GOT3 (cell line): ENCODE measurements at places on chromosomes 7 and 10.

- no peak for DNase-seq
Measured at GRCh38 chr7:99140813-99141212, 3.1 kb downstream of the SMURF1 start.

DNA sequence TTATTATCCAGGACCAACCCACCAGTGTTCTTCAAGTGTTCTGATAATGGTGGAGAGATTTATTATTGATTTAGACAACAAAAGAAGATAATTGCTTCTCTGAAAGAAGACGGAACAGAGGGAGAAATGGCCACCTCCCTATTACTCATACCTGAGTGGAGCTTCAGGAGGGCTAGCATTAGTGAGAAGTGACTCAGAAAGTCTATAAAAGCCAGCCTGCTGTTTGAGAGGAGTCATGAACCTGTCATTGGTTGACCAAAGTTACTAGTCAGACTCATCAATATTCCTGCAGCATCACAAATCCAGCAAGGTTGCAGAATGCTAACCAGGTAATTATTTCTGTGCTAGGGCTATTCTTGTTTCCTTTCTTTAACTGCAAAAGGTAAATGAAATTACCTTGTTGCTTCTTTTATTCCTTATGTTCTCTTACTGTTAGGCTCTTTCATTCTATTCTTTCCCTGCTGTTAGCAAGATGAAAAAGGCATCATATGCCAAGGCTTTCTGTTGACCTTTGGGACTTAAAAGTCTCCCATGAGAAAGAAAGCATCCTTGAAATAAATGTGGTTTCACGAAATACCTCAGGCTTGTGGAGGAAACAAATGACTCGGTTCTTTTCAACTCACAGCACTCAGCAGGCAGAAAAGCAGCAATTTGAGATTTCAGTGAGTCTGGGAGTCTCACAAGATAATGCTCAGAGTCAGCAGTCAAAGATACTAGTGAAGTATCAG, 256.4 kb upstream of the PHYHIPL start:
- DNase-seq: no peak

DNA sequence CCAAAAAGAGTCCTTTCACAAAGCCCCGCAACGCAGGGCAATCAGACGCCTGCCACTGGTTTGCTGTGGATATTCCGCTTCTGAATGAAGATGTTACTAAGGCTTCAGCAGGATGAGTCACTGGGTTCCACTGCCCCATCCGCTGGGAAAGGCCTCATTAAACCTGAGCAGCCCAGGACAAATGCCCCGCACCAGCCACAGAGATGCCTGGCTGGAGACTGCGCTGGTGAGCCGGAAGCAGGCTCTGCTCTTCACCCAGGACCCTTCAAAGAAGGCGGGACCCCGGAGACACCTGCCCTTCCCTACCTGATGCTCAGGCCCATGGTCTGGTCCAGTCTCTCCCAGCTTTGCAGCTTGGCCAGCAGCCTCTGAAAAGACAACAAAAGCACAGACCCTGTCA, 19.8 kb downstream of the MAD1L1 start:
- DNase-seq: no peak

DNA sequence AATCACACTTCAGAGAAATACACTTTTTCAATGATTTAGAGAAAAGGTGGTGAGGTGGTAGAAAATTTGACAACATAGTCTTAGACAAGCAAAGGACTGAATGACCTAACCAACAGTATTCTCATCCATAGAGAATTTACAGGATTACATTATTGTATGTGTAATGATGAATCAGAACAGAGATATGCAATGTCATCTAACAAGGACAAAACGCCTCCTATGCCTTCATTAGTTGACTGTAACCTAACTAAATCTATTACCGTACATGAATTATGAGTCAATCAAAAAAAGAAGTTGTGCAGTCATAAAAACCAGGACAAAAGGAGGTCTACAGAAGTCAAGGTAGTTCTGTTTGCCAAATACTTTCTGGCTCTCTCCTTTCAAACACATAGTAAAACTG, 66.5 kb downstream of the RAB11FIP2 start:
- DNase-seq: no peak

DNA sequence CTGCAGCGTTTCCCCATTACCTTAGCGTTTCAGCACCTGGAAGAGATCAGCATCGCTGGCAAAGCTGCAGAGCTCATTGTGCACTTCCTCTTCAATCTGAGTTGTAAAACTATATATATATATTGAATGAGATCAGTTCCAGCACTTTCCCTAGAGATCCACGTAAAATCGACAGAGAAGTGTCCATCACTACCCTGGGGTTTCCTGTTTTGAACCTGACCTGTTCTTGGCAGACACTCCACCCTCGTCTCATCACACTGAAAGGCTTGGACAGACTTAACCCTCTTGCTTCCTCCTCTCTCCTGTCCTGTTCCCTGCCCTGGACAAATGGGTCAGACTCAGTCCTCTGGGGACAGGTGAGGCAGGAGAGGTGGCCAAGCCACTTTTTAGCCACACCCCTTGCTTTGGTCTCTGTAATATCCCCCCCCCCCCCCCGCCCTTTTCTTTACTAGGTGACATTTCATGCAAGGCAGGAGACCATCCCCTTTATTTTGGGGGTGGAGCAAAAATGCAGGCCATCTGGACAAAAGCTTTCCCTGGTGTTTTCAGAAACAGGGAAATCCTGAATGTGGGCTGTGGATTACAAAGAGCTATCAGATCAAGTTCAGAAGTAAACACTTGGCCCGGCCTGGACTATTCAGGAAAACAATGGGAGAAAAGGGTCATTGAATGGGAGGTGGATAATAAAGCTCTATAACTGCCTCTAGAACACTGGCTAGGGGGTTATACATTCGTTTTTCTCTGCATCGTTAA, 83.7 kb upstream of the KDM7A start:
- no peak for DNase-seq

DNA sequence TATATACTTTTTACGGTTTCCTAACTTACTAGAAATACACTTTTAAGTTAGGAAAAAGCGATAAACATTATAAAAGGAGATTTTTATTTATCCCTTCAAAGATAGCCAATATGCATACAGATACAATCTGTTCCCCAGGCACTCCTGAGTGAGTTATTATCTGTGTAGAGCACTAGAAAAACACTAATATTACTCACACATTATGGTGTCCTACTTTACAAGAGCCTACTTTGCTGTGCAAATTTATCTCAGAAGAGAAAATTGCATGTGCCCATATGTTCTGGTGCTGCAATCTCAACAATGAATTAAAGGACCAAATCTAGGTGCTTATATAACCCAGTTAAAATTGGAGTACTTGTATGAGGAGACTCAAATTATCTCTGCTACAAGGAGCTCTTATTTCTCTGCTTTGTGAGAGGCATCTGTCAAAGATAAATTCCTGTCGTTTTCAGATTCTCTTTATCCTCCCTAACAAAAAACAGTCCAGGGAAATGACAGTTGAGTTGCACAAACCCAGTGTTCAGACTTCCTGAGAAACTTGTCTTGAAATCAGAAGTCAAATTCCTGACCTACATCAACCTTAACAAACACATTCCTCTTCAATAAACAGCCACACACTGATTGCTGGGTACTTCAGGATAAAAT, 28.9 kb downstream of the CPA1 start:
- DNase-seq: no peak

GRCh38 chr7:75809396-75809795, 4.2 kb downstream of the CCL24 start:
- no peak for DNase-seq

DNA sequence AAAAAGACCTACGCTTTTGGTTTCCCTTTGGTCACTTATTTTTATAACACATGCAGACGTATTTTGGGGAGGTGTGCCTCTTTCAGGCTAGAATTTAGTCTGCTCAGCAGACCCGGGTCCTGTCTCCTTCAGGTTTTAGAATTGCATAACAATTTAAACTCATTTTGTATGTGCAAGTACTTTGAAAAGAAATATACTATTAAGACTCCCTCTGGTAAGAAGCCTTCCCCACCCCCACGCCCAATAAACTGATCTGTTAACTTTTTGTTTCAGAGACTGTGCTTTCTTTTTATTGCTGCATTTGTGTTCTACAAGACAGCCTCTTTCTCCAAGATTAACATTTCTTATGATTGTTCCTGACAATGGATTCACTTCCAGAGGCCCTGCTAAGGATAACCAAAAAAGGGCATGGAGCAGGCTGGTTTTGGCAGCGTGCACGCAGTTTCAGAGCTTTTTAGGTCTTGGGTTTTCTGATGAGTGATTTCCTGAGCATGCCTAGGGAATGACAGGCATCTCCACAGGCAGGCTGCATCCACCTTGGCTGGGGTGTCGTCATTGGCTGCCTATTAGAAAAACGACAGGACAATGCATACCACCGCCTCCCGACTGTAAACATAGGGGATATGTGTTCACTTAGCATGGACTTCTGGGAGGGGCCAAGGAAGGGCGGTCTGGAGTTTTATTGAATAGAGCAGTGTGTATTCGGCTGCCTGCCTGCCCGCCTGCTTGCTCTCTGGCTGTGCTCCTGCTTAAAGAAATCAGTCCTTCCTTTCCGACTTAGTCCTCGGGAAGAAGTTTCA, at the start of gene CALD1:
Gene CALD1 (plus strand): TSS at position 694 of the 800 bp plus-strand sequence. CDS start 88,100 bp downstream, outside the sequence.
- peak; percentile 76 for DNase-seq

GRCh38 chr10:67629461-67629971, 66.5 kb downstream of the CTNNA3 start:
- DNase-seq: no peak

DNA sequence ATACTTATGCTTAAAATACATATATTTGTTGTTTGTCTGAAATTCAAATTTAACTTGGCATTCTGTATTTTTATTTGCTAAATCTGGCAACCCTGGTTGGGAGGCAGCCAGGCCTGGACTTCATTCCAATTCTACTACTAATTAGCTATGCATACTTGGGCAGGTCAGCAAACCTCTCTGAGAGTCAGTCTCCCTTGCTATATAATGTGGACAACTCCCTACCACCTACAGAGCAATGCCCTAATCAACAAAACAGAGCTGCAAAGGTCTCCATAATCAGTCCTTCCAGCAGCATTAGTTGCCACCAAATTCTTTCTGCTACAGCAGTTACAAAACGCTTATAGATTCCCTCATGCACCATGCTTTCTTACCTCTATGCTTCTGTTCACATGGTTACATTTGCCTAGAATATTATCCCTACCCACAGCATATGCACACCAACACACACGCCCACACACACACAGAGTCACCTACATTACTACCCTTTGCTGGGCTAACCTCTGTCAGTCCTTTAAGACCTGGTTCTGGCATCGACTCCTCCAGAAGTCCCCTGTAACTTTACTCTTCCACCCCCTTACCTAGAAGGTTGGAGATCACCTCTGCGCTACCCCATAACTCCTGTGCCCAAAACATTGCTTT, 188.7 kb downstream of the FGFR2 start:
- DNase-seq: no peak

DNA sequence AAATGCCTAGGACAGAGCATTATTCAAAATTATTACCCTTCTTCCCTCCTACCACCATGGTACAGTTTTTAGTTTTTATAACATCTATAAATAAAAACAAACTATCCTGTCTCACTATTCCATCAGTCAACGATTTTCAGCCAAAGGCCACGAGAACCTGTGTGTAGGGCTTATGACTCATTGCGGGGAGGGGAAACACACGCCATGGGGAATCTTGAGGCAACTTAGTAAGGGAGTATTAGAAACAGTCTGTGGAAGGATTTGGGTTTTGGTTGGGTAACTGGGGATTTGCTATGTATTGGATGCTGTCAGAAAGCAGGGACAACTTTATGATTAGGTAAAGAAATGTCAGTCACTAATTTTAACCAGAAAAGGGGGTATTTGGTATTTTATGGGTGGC, 14.7 kb downstream of the GPR141 start:
- DNase-seq: no peak

- DNase-seq: no peak
Measured at GRCh38 chr7:16734148-16734726, 19.3 kb upstream of the TSPAN13 start.

DNA sequence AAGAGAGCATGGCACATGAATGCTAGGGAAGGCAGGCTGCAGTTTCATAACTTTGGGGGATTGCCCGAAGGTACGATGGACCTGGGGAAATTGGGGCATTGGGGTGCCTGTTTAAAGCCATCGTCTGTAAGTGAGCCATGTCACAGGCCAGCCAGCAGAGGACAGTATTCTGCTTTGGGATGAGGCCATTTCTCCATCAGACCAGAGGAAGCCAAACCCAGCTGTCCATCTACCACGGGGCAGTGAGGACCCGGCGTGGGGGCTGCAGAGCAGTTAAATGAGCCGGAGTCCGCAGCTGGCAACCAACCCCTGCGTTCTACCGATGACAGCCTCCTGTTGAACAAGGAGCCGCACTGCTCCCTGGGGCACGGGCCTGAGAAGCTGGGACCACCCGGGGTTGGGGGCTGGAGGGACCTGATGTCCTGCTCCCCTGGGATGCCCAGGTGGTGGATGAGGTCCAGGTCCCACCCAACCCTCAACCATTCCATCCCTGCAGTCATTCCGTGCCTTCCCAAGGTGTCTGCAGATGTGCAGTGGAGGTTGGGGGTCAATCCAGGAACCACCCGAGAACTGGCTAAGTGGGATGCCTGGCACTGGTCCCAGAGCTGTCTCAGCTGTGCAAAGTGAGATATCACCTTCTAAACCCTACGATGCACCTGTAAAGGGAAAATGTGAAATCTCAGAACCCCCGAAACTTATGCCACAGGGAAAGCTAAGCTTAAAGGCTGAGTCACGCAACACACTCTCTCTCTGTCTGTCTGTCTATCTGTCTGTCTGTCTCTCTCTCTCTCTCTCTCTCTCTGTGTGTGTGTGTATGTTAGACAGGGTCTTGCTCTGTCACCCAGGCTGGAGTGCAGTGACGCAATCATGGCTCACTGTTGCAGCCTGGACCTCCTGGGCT, 12.1 kb upstream of the RHBDD2 start:
- no peak for DNase-seq

- no peak for DNase-seq
Measured at GRCh38 chr7:55105952-55106351, 87.1 kb downstream of the EGFR start.

- peak; percentile 77 for DNase-seq
Measured at GRCh38 chr7:38369816-38370493, 96.5 kb upstream of the TARP start.

DNA sequence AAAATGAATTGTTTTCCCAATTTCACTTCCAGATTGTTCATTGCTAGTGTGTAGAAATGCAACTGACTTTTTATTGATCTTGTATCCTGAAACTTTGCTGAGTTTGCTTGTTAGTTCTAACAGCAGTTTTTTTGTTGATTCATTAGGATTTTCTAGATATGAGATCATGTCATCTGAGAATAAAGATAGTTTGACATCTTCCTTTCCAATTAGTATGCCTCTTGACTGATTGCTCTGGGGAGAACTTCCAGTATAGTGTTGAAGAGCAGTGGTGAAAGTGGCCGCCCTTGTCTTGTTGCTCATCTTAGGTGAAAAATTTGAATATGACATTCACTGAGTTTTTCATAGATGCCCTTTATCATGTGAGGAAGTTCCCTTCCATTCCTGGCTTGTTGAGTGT, 11.9 kb upstream of the SUN1 start:
- DNase-seq: no peak

- peak; percentile 52 for DNase-seq
Measured at GRCh38 chr10:102225646-102226541, at the start of gene ELOVL3. ELOVL3 (plus strand) TSS chr10:102226299; CDS start chr10:102226549, 250 bp downstream.
